Amygdala (tissue), 56 donors: ENCODE measurements at places on chromosomes 7 and 10.
A peak's percentile ranks its signal among the peaks of the same experiment; 100 is the strongest.

GRCh38 chr10:131750171-131750895 is 150.5 kb upstream of the PPP2R2D start:
- DNase-seq: no peak

GRCh38 chr7:122262246-122262645 is 42.3 kb downstream of the FEZF1 start:
- no peak for DNase-seq

DNA sequence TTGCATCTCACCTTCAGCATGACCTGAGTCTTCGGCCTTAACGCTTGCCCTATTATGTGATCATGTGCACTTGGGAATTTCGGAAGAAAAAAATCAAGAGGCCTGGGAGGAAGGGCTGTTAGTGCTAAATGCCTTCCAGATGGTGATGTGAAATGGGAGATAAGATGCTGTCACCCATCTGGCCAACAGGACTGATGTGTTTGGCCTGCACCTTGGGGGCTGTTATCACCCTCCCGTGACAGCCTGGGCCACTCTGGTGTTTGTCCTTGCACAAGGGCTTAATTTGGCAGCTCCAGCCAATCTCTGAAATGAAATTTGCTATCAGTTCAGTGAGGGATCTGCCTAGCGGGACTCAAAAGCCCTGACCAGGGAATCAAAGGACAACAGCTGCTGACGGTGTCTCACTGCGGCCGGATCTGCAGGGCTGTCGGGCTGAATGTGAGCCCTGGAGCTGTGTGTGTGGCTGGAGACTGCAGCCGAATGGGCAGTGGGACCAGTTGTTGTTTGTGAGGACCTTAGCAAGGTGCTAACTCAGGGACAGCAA is 131.4 kb upstream of the BTBD16 start:
- no peak for DNase-seq

GRCh38 chr7:86226191-86226590 is 417.5 kb upstream of the GRM3 start:
- no peak for DNase-seq

- no peak for DNase-seq
Measured at GRCh38 chr7:30543813-30544525, 39.3 kb upstream of the GGCT start.

- DNase-seq: no peak
Measured at GRCh38 chr7:115572111-115572510, 458.5 kb downstream of the TFEC start.

GRCh38 chr10:128161031-128161430 is 34.8 kb upstream of the MKI67 start:
- no peak for DNase-seq

- no peak for DNase-seq
Measured at GRCh38 chr7:98836811-98837629, 32.8 kb downstream of the TMEM130 start.

DNA sequence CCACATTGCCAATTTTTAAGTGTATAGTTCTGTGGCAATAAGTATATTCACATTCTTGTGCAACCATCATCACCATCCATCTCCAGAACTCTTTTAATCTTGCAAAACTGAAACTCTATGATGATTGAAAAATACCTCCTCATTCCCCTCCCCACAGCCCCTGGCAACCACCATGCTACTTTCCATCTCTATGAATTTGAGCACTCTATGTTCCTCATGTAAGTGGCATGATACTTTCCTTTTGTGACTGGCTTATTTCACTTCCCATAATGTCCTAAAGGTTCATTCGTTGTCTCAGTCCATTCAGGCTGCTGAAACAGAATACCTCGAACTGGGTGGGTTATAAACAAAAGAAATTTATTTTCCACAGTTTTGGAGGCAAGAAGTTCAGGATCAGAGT is 23.4 kb upstream of the EGR2 start:
- no peak for DNase-seq

DNA sequence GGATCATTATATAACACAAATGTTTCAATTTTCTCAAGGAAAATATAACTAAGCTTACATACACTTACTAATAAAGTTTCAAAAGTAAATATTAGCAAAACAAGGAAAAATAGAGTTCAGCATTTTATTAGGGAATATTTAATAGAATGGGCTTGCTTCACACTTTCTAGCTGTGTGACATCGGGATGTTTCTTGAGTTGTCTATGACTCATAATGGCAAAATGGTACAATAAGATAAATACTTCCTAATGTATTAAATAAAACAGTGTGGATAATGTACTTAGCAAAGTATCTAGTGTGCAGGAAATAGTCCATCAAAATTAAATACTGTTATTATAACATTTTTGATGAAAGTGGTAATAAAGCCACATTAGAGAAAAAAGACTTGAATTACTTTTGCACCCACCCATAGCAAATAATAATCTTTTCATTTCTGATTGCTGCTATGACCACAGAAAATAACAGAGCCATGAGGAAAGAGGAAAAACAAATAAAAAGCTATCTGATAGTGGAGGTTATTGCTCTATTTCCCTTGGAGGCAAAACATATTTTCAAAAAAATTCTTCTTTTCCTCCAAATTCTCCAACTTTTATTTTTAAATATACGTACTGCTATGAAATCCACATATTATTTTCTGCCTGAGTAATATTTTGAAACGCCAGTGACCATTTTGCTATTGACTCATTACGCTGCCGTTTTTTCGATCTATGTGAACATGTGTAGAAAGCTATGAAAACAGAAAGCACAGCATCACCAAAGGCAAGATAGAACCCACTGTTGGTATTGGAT is 272.9 kb upstream of the KLF6 start:
- DNase-seq: no peak

GRCh38 chr7:28958235-28958979 is at the start of gene TRIL:
TSS of gene TRIL (minus strand) at chr7:28958330. CDS start at chr7:28958046, 284 bp downstream.
- DNase-seq: peak; percentile 83
